Astrocyte of the spinal cord (primary cell): ENCODE measurements at places on chromosomes 5 and 9.

- DNase-seq, result no peak
Measured at GRCh38 chr5:107539726-107540330, 130.9 kb downstream of the EFNA5 start.

DNA sequence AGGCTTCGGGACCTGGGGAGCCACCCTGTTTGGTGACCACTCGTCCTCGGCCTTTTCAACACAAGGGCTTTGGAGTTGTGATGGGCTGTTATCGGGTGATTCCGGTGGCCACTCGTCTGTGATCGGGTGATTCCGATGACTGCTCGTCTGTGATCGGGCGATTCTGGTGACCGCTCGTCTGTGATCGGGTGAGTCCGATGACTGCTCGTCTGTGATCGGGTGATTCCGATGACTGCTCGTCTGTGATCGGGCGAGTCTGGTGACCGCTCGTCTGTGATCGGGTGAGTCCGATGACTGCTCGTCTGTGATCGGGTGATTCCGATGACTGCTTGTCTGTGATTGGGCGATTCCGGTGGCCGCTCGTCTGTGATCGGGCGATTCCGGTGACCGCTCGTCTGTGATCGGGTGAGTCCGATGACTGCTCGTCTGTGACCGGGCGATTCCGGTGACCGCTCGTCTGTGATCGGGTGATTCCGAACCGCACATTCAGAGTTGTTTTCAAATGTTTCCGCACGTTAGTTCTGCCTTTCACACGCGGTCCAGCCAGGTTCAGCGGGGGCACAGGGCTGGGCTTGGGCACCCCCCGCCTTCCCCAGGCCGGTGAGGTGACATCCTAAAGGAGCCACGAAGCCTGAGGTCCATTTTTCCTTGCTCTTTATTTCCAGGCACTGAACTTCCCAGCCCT, 30.3 kb downstream of the TPPP start:
- DNase-seq, result no peak

DNA sequence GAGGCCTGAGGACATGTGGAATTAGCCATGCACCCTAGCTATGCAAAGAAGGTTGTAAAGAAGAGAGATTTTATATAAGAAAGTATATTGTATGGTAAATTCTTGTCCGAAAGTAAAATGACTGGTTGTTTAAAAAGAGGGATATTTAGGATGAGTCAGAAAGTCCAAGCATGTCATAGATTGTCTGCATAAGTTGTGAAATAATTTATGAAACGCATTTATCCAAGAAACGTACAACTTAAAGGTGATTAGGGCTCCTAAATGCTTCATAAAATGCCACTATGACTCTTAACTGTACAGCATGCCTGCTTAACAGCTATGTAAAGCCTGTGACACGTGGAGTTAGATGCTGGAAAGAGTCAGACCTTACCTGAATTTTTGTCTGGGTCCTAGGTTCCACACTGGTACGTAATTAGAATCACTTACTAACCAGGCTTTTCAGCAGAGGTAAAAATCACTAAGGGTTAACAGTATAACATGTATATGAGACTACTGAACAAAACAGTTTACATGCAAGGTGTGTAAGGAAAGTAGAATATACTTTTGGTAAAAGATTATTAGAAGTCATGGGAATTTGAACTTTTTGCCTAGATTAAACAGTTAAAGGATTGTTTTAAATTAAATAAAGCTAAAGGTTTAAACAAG, 37.0 kb upstream of the ARL15 start:
- DNase-seq, result no peak

GRCh38 chr9:35193762-35194161, 32.0 kb downstream of the UNC13B start:
- DNase-seq, result no peak

GRCh38 chr9:130017076-130017475, 25.9 kb downstream of the FNBP1 start:
- no peak for DNase-seq

DNA sequence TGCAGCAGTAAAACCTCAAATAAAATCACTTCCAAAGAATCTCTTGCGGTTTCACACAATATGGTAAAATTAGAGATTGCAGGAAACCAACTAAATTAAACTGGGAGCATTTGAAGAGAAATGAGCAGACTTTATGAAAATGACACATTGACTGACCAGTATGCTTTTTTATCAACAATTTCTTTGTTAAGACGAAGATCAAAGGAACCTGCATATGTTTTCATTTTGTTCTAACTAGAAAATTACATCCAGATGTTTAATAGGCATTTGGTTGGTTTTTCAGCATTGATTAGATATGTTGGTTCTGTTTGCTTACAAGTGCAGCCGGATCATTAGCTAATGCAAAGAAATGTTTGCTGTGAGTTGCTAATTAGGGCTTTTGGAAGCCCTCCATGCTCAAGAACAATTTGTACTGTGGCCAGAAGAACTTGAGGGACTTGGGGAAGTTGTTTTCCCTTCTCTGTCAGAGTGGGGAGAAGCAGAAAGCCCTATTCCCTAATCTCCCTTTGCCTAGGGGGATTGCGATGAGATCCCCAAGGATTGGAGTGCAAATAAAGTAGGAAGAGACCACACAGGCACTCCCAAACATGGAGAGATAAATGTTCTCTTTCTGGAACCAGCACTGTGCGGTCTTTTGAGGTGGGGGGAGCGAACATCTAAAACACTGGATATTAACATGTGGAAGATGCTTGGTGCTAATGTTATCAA, 4.5 kb upstream of the TLE1 start:
- DNase-seq, result peak; percentile 34

DNA sequence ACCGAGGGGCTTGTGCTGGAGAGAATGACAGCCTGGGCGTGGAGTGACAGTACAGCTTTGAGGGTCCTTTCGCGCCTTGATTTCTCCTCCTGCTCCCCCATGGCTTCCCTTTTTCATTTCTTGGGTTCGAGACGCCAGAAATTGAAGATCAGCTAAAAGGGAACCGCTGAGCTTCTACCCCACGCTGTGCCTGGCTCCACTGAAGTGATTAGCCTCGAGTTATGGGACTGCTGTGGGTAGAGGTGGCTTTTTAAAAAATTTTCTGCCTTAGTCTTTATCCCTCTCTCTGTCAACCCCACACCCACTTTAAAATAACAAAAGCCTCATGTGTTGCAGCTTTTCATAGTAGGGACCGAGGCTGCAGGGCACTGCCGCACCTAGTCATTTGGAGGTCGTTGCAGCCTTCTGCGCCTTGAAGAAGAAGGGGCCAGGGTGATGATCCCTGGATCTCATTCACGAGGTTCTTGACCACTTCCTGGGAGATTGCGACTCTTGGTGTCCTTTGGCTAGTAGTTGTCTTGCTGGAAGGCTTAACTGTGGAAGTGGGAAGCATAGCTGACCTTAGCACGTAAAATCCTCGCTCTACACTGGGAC, 603 bp downstream of the PPIP5K2 start:
- DNase-seq, result peak; percentile 9

- DNase-seq, result no peak
Measured at GRCh38 chr5:133373121-133373870, 239.0 kb downstream of the FSTL4 start.

DNA sequence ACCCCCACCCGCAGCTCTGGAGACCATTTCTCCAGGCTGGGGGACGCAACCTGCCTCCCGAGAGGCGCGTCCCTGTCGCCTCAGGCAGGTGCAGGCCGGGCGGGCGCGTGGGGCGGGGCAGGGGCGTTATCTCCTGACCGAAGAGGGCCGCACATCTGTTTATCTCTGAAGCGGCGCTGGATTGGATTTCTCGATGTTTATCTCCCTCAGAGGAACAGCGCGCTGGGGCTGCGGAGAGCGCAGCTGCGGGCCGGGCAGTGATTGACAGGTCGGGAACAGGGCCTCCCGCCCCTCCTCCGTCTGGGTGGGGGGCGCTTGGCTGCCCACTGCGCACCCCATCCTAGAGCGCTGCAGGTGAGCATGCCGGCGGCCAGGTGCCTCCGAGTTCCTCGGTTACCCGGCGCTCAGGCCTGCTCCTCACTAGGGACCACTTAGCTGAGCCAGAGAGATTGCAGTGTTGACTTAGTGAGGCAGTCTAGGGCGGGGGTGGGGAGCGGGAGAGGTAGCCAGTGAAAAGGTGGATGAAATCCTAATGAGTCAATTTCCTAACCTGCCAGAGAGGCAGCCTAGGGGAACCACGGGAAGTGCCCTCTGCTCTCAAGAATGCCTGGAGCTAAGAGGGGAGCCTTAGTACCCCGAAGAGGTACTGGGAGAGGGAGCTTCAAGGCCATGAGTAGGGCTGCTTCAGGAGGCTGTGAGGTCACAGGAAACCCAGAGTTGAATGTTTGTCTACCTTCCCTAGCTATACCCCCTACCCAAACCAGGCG, 39.6 kb upstream of the TIFAB start:
- no peak for DNase-seq

DNA sequence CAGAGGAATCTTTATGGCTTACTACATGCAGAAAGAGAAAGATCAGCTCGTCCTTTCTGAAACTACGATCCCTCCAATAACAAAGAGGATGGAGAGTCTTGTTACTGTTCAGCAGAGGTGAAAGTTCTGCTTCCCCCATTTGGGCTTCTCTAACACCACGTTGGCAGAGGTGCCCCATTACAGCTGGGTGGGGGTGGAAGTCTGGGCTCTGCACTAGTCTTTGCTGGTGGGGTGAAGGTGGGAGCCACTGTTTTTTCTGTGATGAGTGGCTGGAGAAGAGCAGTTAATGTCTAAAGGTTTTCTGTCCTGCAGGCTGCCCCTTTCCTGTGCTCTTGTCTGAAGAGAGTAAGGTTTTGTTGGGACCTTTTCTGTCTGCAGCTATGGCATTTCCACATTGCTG, 64.7 kb upstream of the OTULINL start:
- DNase-seq, result no peak

GRCh38 chr5:73312146-73312871, 136.3 kb downstream of the FOXD1 start:
- DNase-seq, result peak; percentile 97

DNA sequence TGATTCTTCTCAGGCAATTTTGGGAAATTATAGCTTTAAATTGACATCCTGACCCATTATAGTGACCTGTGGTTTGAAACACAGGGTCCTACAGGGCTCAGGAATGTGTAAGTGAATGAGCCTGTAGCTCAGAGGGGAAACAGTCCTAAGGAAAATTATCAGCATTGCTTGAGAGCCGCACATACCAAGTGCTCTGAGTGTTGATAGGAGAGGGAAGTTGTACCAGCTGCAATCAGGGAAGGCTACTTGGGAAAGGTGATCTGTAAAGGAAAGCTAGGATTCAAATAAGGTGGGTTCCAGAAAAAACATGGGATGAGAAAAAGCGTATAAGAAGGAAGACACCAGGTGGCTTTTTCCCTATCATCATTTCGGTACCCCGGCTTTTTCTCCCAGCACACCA, 4.4 kb upstream of the SLC25A51 start:
- no peak for DNase-seq

DNA sequence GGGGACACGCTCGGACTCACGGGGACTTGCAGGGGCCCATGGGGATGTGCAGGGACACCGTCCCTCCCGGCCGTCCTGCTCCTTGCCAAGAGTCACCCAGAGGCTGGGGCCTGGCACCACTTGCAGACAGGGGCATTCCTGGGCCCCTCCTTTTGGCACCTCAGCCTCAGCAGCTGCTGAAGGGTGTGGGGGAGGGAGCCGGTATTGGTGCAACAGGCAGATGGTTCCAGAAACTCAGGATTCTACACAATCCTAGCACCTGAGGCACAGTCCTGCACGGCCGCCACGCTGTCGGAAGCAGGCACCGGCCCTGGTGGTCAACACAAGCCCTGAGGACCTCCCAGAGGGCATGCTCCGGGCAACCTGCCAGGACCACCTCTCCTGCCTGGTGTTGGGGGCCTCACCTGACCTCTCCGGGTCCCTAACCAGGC, 19.3 kb upstream of the SLC12A7 start:
- DNase-seq, result no peak

GRCh38 chr9:91256235-91256634, 105.5 kb downstream of the AUH start:
- no peak for DNase-seq

- DNase-seq, result no peak
Measured at GRCh38 chr5:135324897-135325650, 74.0 kb downstream of the MACROH2A1 start.

DNA sequence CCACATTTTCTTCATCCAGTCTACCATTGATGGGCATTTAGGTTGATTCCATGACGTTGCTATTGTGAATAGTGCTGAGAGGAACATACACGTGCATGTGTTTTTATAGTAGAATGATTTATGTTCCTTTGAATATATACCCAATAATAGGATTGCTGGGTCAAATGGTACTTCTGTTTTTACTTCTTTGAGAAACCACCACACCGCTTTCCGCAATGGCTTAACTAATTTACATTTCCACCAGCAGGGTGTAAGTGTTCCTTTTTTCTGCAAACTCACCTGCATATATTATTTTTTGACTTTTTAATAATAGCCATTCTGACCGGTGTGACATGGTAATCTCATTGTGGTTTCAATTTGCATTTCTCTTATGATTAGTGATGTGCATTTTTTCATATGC, 82.2 kb upstream of the RFX3 start:
- DNase-seq, result no peak

GRCh38 chr5:68087866-68088265, 127.7 kb upstream of the PIK3R1 start:
- DNase-seq, result peak; percentile 29

GRCh38 chr9:281741-282645, 67.3 kb downstream of the DOCK8 start:
- no peak for DNase-seq

DNA sequence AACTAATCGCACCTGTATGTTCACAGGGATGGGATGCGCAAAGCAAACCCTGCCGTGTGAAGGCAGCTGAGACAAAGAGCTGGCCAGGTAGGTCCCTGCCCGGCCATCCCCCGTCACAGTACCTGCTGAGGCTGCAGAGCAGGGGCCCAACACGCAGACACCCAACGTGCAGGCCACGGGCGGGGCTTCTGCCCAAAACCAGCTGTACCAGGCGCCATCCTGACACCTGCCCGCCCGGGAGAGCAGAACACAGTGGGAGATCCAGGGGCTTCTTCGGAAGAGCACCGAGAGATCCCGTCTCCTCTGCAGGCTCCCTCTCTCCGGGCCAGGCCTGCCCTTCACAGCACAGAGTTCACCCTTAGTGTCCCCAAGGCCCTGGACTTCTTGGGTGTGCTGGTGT, 28.4 kb downstream of the ABO start:
- DNase-seq, result no peak

DNA sequence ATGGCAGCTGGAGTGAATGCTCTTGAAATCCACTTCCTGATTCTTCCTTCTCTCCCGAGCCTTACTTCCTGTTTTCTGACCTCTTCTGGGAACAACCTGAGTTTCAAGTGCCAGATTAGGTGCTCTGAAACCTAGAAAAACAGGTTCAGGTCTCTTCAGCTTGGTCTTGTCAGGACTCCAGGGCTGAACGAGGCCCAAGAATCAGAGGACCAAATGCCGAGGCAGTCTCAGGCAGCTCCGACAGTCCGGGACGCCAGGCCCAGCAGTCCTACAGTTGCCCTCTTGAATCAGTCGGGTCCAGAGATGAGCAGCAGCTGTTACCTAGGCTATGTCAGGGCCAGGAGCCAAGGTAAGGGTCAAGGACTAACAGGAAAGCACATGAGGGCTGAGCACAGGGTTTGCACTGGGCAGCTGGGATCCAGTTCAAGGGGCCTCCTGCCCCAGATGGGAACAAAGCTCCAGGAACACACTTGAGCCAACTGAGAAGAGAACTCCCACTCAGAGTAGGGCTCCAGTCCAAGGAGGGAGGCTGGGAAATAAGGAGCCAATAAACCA, 38.3 kb upstream of the ADRA1B start:
- no peak for DNase-seq
